ENCODE measurements at places on chromosomes 13 and 19. TPM values are rescaled to one million over a fixed set of nuclear protein-coding genes. Genes with fewer than 3 reads are reported as not detected.

Gene EML2
- total RNA-seq, result 26.4 TPM

Gene PLIN5
- total RNA-seq, result 0.12 TPM

Gene ELSPBP1
- total RNA-seq, result not detected

Gene GPR12
- total RNA-seq, result not detected

Gene SPACA4
- total RNA-seq, result not detected

Gene ABHD8
- total RNA-seq, result 2.9 TPM

Gene ATCAY
- 0.20 TPM for total RNA-seq

Gene KLK12
- total RNA-seq, result not detected

Gene ZNF578
- total RNA-seq, result not detected

Gene RAB3D
- total RNA-seq, result 6.0 TPM

Gene CBARP
- 2.9 TPM for total RNA-seq

Gene DIAPH3
- 7.8 TPM for total RNA-seq

Gene SRRM5
- 0.71 TPM for total RNA-seq

Gene SLC7A9
- total RNA-seq, result 0.28 TPM

Gene HCST
- total RNA-seq, result 0.45 TPM

Data from A549 treated with Hydrocortisone at 1 μM for 4 hours (cell line).